Activated CD4-positive, alpha-beta memory T cell treated with anti-CD3 and anti-CD28 coated beads, Interleukin-2, amount 10 ng/mL, durations not matched to agents 7 days and 5 days (primary cell): ENCODE measurements at places on chromosomes 5 and 9. TPM values are rescaled to one million over a fixed set of nuclear protein-coding genes. Genes with fewer than 3 reads are reported as not detected.

- no peaks in the 10 kb centered on the region for H3K36me3 ChIP-seq
- no peak for DNase-seq
- H3K27ac ChIP-seq, result no peak overlapping the region
- H3K4me3 ChIP-seq, result no peak overlapping the region
Measured at GRCh38 chr5:170190436-170191134, 42.2 kb upstream of the C5orf58 start.

GRCh38 chr5:128539038-128539429 lies 989 bp upstream of the FBN2 start:
- H3K4me3 ChIP-seq, result no peak overlapping the region
- no peak for DNase-seq
- H3K36me3 ChIP-seq, result peaks cover 4% of the 10 kb centered on the region
- H3K27ac ChIP-seq, result no peak overlapping the region

BARHL1 gene
- not detected for total RNA-seq

- H3K36me3 ChIP-seq, result no peaks in the 10 kb centered on the region
- no peak for DNase-seq
- H3K27ac ChIP-seq, result no peak overlapping the region
- peaks cover 9% of the 10 kb centered on the region for H3K27me3 ChIP-seq
- H3K4me1 ChIP-seq, result no peaks in the 10 kb centered on the region
Measured at GRCh38 chr9:4397917-4398316, 92.4 kb upstream of the SLC1A1 start.

- no peak overlapping the region for H3K27ac ChIP-seq
- H3K36me3 ChIP-seq, result peaks cover 15% of the 10 kb centered on the region
- peaks cover 24% of the 10 kb centered on the region for H3K4me1 ChIP-seq
- DNase-seq, result no peak
- no peaks in the 10 kb centered on the region for H3K27me3 ChIP-seq
- no peak overlapping the region for H3K4me3 ChIP-seq
Measured at GRCh38 chr5:40587376-40587775, 92.3 kb upstream of the PTGER4 start.

GRCh38 chr9:88056876-88057275 lies 81.4 kb downstream of the SPATA31C2 start:
- no peaks in the 10 kb centered on the region for H3K4me1 ChIP-seq
- H3K36me3 ChIP-seq, result no peaks in the 10 kb centered on the region
- H3K27ac ChIP-seq, result no peak overlapping the region
- no peak for DNase-seq
- H3K4me3 ChIP-seq, result no peak overlapping the region

IFNA13 gene
- not detected for total RNA-seq

SLC2A8 gene
- total RNA-seq, result 7.5 TPM
